ENCODE measurements at places on chromosomes 1 and 21.

DNA sequence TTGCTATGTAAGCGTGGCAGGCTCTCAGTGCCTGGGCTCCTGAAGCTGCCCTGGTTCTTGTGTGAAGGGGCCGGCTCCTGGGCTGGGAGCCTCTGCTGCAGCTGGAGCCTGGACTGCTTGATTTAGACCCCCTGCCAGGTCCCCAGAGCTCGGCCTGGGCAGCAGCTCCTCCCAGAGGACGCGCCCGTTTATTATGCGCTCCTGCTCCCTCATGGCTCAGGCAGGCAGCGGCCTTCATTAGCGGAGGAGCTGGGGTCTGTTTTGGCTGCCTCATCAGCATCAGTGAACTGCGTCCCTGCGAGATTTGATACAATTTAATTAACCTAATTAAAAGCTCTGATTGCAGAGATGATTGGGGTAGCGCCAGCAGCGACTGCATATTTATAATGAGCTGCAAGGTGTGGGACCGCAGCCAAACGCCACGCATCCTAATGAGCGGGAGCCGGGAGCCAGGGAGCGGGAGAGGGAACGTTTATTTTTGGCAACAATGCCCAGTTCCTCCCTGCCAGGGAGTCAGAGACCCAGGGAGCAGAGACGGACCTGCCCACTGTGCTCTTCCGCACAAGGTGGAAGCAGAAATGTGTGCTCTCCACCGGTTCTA lies 16.6 kb downstream of the UTP11 start:
- peak; percentile 74 for DNase-seq

DNA sequence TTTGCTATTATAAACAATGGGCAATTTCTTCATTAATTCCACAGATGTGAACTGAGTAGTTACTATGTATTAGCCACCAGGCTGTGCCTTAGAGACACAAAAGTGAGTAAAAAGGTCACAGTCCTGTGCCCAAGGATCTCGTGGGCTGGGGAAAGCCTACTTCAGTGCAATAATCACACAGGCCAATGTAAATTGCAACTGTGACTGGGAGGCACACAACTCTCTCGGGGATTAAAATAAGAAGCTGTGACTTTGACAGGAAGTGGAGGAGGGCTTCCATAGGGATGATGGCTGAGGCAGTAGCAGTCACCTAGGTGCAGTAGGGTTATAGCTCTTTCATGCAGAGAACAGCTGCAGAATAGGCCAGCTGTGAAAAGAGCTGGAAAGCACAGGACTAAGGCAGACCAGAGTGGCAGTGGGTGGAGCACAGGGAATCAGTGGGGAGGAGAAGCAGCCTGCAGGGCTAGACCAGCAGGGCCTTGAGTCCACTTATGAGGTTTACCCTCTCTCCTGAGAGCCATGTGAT lies 121.9 kb downstream of the MAB21L3 start:
- DNase-seq: peak; percentile 28

- DNase-seq: no peak
Observed at GRCh38 chr1:110262846-110263631, 52.9 kb downstream of the KCNC4 start.

DNA sequence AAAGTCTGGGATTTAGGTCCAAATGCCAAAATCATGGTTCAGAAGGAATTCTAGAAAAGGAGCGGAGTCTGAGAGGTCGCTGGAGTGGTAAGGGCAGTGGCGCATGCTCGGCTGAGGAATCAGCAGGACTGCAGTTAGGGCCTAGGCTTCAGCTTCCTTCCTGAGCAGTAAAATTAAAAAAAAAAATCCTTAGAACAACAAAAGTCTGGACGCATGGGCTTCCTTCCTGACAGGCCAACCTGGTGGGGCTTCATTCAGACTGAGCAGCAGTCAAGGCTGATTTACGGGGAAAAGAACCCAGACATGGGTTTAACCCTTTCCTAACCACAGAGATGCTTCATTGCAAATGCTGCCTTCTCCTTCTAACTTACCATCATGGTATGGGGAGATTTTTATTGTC lies 17.1 kb downstream of the RNF220 start:
- DNase-seq: no peak

GRCh38 chr21:38806153-38806941 lies 618 bp downstream of the ETS2 start:
- DNase-seq: no peak

DNA sequence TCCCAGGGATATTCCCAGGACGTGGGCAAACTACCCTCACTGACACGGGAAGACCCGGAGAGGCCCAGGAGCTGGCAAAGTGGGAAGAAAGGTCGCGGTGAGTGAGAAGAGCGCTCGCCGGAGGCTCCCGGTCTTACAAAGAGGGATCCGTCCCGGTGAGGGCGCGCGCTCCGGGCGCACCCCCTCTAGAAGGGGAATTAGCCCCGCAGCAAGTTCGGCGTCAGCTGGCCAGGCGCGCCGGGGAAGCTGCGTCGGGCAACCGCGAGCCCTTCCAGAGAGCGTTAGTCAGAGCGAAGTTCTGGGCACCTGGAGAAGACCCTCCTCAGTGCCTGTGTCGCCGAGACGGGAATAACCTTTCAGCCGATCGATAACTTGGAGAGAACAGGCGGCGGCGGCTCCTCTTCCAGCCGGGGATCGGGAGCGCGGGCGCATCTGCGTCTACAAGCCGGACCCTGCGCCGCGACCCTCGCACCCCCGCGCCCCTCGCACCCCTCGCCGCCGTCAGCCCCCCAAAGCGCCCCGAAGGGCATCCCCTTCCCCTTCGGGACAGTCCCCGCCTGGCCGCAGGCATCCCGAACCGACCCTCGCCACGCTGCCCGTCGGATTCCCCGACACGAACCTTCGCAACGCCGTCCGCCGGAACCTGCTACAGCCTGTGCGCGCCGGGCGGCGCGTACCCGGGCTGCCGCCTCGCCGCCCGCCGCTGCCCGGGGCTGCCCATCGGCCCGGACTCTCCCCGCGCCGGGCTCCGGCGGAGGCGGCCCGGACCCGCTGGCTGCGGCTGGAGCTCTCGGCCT lies 485 bp downstream of the SIPA1L2 start:
- peak; percentile 17 for DNase-seq

GRCh38 chr1:59360170-59360569 lies 63.3 kb downstream of the FGGY start:
- DNase-seq: no peak

DNA sequence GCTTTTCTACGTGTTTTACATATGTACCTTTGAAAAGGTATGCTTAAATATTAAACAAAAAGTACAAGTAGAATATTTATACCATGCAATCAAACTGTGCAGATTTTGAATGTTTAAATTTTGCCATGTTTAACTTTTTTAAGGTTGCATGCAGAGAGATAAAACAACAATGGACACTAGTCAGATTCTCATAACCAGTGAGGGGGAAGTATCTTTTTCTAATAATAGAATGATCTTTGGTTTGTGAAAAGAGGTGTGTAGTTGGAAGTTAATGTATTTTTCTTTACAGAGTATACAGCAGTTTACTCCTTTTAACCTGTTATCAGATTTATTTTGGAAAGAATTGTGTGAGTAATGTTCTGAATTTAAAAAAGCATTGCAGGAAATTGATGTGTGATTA lies 27.1 kb downstream of the POU2F1 start:
- DNase-seq: no peak

DNA sequence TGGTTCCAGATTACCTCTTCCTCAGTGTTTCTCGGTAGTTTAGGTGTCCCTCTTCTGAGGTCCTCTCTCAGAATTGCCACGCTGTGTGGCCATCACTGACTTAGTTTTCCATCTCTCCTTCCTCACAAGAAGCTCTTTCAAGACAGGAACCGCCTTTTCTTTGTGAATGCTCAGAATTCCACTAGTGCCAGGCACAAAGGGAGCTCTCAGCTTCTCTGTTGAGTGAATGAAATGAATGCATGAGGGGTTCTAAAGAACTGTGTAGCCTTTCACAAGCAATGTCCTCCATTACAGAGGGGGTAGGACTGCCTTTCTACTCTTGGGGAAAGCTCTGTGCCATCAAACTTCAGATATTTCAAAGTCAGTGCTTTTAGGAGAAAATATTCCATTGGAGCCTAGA lies 546.8 kb downstream of the RWDD3 start:
- DNase-seq: no peak

- DNase-seq: peak; percentile 35
Observed at GRCh38 chr1:53057127-53057526, 4.9 kb upstream of the PODN start.

DNA sequence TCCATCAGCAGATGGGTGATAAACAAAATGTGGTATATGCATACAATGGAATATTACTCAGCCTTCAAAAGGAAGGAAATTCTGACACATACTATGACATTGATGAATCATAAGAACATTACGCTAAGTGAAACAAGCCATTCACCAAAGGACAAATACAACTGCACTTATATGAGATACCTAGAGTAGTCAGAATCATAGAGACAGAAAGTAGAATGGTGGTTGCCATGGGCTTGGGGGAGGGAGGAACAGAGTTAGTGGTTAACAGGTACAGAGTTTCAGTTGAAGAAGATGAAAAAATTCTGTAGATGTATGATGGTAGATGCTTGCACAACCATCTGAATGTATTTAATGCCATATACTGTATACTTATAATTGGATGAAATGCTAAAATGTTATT lies 39.1 kb upstream of the KCNK2 start:
- DNase-seq: no peak

GRCh38 chr1:5564578-5565257 lies 427.5 kb downstream of the NPHP4 start:
- no peak for DNase-seq

DNA sequence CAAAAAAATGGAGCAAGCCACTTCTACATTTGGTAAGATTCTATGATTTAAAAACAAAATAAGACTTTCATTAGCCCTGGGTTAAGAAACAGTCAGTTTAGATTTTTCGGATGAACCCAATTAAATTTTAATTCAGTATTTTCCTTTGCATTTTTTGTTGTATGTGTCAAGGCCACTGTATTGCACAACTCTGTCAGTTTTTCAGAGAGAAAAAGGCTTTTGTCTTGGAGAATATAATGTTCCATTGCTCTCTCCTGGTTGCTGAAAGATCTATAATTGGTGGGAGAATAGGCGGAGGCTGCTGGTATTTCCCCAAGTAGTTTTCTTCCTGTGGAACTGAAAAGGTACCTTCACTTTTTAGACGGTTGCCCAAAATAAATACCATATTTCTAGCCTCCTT lies 84.6 kb downstream of the NEGR1 start:
- DNase-seq: no peak

DNA sequence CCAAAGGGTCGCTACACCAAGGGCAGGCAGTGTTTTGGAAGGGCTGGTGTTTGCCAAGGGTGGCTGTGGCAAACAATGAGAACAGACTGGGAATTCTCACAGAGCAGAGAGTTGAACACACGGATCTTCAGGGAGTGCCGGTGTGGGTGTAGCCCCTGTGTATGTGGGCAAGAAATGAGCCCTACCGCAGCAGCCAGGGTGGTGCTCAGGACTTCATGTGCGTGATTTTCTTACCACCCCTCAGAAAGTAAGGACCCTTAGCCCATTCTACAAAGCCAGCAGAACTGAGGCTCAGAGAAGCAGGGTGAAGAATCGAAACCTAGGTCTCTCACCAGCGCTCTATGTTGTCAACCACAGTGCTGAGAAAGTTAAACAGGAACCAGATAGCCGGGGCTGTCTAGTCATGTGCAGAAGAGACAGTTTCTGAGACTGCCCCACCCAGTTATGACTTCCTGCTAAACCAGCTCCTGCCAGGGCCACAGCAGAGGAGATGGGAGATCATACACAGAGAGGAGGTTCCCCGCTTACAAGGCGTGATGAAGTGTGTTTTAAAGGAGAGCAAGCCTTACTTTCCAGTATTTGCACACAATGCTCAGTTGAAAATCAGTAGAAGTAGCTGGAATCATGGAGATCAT lies 21.9 kb upstream of the MORC3 start:
- DNase-seq: no peak

- DNase-seq: peak; percentile 49
Observed at GRCh38 chr1:65717815-65718454, 74.8 kb upstream of the PDE4B start.

GRCh38 chr1:6235296-6235677 lies 477 bp downstream of the ICMT start:
- DNase-seq: no peak

- no peak for DNase-seq
Observed at GRCh38 chr1:221334062-221334461, 407.8 kb downstream of the DUSP10 start.

- no peak for DNase-seq
Observed at GRCh38 chr1:150548632-150549495, at the start of gene ADAMTSL4. ADAMTSL4 (plus strand) TSS chr1:150549408; CDS start chr1:150552289, 2,881 bp downstream.

- DNase-seq: no peak
Observed at GRCh38 chr1:76279101-76279748, 204.7 kb downstream of the ST6GALNAC3 start.

DNA sequence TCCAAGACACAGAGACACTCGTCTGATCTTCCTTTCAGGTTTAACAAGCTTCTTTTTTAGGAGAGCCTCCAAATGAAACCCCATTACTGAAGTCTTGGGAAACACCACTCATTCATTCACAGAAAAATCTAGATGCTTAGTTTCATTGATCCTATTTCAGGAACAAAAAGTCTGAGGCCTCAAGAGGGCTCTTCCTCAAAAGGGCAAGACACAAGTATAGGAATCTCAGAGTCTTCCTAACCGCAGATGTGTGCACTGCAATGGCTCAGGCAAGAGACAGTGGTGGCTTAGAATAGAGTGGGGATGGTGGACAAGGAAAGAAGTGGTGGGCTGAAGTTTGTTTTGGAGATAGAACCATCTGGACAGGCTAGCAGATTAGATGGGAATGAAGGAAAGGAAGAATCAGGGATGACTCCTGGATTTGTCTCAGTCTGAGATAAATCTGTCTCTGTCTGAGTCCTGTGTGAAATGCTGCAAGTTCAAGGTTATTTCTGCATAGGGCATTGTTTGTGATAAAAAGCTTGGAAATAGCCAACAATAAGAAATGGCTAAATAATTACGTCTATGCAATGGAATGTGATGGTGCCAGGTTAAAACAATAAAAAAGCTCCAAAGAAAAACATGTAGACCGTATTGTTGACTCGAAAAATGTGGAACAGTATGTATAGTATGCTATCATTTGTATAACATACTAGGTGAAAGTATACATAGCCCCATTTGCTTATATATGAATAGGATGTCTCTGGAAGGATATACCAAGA lies 8.9 kb upstream of the CTSE start:
- DNase-seq: no peak

DNA sequence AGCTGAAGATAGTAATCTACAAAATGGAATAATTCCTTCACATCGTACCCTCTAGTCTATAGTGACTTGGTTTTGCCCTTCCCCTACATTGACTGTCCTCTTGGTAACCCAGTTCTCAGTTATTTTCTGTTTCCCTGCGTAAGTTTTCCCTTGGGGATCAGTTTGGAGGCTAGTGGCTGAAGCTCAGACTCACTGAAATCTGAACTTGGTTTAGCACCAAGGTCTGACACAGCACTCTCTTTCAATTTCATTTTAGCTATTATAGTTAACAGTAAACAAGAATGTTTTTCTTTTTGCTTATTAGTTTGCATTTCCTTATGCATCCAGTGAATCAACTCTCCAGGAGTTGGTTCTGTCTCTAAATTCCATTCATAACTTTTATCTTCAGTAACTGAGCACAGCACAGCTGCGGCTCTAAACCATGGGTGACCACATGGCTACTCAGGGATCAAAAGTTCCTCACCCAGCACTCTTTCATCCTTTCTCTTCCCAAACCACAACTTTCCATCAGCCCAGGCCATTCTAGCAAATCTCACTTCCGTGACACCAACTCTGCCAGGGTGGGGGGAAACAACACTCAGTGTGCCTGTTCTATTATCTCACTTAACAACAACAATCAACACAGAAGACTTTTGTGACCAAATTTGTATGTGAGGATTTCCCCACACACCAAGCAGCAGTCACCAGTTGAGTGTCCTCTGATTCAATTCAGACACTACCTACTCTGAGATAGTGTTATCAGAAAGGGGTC lies 17.6 kb upstream of the IFI6 start:
- DNase-seq: no peak

GRCh38 chr1:10648689-10649516 lies 147.5 kb downstream of the CASZ1 start:
- no peak for DNase-seq
